ENCODE measurements at places on chromosomes 1 and 21.

- no peak for DNase-seq
Observed at GRCh38 chr1:218164930-218165700, 120.0 kb upstream of the RRP15 start.

DNA sequence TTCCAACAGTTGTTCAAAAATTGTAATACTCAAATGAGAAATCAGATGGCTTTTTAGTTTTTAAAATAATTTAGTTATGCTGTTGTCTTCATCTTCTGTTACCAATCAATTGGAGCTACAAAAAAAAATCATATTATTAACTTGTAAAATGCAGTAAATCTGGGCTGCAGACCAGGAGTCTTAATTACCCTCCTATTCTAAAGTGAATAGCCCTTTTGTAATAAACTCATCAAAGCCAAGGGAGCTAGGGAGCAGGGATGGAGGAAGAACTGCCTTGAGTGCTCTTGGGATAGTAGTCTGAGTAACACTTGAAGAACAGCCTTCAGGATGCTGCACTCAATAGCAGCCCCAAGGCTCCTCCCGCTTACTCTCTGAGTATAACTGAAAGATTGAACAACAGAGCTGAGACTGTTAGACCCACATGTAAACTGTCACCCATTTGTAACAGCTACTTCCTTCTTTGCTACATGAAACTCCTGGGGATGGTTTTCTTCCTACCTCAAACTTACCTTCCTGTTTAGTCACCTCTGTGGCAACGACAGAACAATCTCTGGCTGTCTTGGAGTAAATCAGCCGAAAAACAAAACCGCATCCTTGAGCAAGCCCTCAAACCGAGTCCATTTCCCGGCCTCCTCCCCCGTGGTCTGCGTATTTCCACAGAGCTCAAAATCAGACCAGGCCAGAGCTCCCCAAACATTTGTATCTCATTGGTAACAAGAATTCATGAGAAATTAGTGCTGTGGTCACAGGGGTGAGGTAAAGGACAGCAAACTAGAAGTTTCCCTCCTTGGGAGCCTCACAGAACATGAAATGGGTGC is 55.9 kb downstream of the CD58 start:
- DNase-seq, result peak; percentile 78

GRCh38 chr21:34770576-34770975 is 101.8 kb downstream of the CLIC6 start:
- DNase-seq, result no peak

DNA sequence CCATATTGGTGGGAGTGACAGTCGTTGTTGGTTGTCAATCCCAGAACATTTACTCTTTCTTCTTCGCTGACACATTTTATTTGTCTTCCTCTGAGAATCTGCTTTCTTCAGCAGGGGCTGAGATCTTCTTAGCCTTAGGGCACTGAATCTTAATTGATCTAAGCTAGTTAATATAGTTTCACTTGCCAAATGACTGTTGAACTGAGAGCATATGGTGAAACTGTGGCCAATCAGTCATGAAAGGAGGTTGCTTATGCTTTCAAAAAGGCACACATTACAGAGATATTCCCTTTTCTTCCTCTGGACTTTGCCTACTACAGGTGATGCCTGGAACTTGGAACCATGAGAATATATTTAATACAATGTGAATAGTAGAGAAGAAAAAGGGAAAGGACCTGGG is 60.0 kb upstream of the KIAA0040 start:
- DNase-seq, result no peak

GRCh38 chr1:83090195-83090594 is 908.7 kb downstream of the TTLL7 start:
- no peak for DNase-seq

- DNase-seq, result no peak
Observed at GRCh38 chr1:31648641-31649357, 4.1 kb upstream of the PEF1 start.

- DNase-seq, result no peak
Observed at GRCh38 chr1:241848686-241849344, 811 bp downstream of the EXO1 start.

DNA sequence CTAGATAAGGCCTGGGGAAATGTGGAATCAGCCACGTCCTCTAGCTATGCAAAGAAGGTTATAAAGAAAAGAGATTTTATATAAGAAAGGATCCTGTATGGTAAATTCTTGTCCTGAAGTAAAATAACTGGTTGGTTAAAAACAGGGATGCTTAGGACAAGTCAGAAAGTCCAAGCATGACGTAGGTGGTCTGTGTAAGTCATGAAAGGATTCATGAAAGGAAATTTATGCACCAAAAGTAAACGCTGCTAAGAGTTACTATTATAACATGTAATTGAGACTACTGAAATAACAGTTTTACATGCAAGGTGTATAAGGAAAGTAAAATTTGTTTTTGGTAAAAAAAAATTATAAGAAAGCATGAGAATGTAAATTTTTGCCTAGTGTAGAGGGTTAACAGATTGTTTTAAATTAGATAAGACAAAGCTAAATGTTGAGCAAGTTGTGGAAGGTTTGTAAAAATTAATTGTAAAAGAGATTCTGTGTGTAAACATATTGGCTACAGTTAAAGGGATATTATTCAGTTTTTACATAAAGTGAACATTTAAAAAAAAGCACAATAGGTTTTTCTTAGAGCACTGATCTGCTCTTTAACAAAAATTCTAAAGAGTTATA is 43.9 kb downstream of the PIGK start:
- no peak for DNase-seq

DNA sequence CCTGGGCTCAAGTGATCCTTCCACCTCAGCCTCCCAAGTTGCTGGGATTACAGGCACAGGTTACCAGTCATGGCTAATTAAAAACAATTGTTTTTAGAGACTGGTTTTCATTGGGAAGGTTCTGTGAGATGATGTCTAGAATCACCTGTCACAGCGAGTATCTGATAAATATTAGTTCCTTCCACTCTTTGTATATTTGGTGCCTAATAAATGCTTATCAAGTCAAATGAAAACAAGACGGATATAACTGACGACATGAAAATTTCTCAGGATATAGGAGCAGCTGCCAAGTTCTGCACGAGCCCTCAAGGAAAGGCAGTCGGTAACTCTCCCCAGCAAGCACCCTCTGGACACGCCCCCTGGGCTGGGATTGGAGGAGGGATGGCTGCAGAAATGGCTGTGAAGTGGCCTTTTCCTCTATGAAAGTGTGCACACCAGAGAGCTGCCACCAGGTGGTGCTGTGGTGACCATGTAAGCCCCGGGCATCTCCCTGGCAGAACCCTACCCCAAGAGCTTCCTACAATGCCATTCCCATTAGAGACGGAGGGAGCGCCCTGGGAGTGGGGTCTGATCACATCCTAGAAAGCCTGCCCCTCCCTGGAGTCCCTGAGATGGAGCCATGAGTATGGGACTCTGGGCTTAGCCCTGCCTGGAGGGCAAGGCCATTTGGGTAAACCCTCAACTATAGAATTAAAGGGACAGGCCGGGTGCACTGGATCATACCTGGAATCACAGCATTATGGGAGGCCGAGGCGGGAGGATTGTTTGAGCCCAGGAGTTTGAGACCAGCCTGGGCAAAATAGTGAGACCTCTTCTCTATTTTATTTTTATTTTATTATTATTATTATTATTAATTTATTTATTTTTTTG is 50.9 kb downstream of the HTR6 start:
- peak; percentile 68 for DNase-seq

DNA sequence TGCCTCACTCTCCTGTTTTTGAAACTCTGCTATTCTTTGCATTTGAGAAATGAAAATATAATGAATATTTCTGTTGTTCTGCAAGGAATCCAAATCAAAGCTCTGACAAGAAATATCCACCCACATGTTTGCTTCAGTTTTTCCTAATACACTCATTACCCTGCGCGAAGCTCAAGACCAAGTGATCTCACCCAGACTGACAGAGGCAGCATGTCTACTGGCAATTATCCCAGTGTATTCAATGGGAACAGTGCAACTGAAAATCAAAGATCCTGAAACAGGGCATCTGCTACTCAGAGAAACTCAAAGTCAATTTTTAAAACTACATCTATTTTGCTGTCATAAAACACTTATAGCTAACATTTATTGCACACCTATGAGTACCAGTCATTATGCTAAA is 321.0 kb upstream of the LRRC7 start:
- DNase-seq, result no peak

GRCh38 chr1:201116091-201116490 is 3.9 kb upstream of the CACNA1S start:
- no peak for DNase-seq

DNA sequence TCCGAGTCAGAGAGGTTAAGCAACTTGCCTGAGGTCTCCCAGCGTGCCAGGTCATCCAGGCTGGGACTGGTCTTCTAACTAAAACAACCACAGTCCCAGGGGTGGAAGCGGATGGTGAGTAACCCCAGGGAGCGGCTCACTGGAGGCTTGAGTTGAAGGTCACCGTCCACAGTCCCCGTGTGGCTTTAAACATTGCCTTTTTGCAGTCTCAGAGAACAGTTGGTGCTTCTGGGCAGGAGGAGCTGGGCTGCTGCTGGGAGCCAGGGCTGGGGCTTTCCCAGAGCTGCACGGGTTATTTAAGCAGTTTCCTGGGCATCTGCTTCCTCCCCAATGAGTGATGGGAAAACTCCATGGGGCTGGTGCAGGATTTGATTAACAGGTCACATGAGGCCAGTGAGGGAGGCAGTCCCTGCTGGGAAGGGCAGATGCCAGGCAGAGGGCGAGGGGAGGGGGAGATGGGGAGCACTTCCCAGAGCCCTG is 12.3 kb downstream of the ARHGEF10L start:
- no peak for DNase-seq

DNA sequence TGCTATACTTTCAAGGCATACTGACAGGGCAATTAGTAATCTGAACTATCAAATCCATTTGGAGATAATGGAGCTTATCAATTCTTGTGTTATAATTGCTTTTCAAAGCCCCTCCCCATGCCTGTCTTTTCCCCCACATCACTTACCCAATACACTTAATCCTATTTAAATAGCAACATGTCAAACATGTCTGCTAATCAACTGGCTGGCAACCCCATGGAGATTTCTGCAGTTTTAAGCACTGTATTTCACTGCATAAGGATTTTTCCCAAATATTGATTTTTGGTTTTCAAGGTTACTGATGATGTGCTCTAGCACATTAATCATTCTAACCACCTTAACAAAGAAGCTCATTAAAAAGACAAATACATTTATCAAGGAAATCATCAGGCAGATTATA is 800.3 kb downstream of the PLA2G4A start:
- no peak for DNase-seq

- peak; percentile 69 for DNase-seq
Observed at GRCh38 chr1:147647796-147648633, 22.3 kb downstream of the ACP6 start.

DNA sequence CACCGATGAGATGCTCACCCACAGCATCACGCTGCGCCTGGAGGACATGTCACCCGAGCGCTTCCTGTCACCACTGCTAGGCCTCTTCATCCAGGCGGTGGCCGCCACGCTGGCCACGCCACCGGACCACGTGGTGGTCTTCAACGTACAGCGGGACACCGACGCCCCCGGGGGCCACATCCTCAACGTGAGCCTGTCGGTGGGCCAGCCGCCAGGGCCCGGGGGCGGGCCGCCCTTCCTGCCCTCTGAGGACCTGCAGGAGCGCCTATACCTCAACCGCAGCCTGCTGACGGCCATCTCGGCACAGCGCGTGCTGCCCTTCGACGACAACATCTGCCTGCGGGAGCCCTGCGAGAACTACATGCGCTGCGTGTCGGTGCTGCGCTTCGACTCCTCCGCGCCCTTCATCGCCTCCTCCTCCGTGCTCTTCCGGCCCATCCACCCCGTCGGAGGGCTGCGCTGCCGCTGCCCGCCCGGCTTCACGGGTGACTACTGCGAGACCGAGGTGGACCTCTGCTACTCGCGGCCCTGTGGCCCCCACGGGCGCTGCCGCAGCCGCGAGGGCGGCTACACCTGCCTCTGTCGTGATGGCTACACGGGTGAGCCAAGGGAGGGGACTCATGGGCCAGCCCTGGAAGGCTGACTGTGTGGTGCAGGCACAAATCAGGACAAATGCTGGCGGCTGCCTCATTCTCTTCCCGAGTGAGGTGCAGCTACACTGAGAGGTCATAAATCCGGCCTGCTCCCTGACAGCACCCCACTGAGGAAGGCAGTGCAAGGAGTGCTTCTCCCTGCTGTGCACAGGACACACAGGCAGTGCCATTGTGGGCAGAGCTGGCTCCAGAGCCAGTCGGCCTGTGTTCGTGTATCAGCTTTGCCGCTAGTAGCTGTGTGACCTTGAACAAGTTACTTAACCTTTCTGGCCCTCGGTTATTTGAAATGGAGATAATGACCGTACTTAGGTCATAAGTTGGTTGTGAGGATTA is 9.4 kb downstream of the CELSR2 start:
- DNase-seq, result no peak

GRCh38 chr1:208600456-208601190 is 356.4 kb upstream of the PLXNA2 start:
- DNase-seq, result no peak

DNA sequence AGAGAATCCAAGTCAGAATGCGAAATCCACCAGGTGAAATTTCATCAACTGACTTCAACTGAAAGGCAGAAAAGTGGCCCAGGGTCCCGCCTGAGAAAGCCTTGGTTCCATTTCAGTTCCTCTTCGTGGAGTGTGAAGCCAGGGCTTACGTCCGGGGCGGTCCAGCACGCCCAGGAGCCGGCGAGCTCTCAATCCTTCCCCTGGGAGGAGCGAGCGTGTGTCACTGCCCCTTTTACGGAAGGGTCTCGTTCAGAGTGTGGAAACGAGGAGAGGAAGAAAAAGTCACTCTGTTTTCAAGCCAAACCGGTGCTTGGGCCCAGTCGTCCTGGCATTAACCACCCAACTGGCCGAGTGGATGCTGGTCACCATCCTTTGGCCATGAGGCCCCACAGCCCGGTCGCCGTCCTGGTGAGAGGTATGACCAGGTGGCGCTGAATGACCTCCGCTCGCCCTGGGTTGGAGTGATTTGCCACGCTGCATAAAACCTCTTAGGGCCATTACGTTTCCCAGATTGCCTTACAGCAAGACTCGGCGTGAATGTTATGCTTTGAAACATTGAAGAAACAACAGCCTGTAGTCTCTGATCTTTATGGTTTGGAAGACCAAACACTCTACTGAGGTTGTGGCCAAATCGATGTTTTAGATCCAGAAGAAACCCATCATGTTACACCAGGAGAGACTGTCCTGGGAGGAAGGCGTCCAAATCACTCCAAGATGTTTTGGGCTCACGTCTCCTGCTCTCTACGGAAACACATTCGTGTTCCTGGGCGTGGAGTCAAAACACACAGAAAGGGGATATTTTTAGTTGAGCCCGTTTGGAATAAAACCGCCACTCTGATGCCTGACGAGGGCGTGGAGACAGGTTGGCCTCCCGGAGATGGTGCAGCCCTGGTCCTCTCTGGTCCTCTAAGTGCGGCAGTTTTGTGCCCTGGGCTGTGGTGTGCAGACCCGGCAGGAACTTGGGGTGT is 93.6 kb upstream of the ACTRT2 start:
- no peak for DNase-seq

- DNase-seq, result no peak
Observed at GRCh38 chr1:65429806-65430205, 9.3 kb downstream of the LEPR start.

- DNase-seq, result no peak
Observed at GRCh38 chr1:186275822-186276221, 99.2 kb downstream of the TPR start.

- DNase-seq, result no peak
Observed at GRCh38 chr1:90405726-90406125, 311.4 kb downstream of the BARHL2 start.

- DNase-seq, result no peak
Observed at GRCh38 chr1:204837440-204838084, 33.1 kb upstream of the NFASC start.

GRCh38 chr1:103326595-103326994 is 198.9 kb upstream of the RNPC3 start:
- DNase-seq, result no peak
